ENCODE measurements at places on chromosomes 3 and 15.

DNA sequence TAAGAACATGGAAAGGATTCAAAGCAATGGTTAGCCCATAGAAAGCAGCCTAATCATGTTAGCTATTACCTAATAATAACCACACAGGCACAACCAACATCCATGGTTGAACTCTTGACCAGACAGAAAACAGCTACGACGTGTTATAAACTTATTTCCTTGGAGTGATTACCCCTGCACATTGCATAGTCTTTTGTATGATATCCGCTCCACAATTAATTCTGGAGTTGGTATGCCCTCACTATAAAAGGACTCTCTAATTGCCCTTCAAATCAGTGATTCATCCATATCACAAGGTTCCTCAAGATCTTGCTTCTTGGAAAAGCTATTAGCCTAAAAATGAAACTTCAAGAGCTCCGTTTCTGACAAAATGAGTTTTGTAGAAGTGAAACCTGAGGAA, 117.9 kb downstream of the SYNPR start:
- no peak for DNase-seq

DNA sequence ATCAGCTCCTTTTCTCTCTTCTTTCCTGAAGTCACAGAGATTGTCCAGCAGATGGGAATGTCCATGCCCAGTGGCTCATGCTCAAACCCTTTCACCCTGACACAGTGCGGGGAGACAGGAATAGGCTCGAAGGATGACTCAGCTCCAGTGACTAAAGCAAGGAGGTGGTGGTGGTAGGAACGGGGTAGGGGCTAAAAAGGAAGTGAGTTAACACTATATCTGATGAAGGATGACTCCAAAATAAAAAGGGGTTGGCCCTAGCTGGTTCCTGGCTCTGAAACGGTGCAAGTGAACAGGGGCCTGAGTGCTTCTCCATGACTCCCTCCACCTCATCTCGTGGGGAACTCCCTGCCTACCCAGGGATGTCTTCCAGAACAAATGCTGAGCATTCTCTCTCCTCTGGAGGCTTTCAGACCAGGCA, 167.4 kb upstream of the LPP start:
- no peak for DNase-seq

- DNase-seq, result no peak
Measured at GRCh38 chr3:70919661-70920060, 607.2 kb upstream of the MDFIC2 start.

GRCh38 chr3:11995120-11995519, 9.1 kb upstream of the SYN2 start:
- no peak for DNase-seq

DNA sequence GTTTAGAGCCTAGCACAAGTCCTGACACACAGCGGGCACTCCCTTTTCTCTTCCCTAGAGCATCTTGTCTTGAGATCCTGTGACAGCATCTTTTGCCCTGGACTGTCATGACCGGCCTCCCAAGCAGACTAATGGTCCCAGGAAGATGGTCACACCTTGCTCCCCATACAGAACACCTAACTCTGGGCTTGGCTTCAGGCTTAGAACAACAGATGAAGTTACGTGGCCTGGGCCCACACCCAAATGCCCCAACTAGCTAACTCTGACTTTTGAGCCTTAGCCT, 781 bp upstream of the IP6K1 start:
- DNase-seq, result no peak

- no peak for DNase-seq
Measured at GRCh38 chr3:128353991-128354687, 112.6 kb downstream of the DNAJB8 start.

DNA sequence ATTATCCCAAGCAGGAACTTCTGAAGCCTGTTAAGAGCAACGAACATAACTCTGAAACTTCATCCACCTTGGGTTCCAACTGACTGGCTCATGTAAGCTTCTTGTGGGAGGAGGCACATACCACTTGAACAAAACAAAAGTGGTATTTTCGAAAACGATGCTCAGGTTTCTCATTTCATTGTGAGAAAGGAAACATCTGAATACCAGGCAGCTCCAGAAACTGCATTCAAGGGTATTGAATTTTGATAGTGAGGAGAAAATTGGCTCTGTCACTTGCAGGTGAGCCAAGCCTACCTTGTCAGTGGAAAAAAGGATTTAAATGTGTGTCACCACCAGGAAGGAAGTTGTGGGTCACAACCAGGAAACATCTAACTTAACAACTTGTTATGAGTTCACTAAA, 218.1 kb upstream of the SATB1 start:
- DNase-seq, result no peak

DNA sequence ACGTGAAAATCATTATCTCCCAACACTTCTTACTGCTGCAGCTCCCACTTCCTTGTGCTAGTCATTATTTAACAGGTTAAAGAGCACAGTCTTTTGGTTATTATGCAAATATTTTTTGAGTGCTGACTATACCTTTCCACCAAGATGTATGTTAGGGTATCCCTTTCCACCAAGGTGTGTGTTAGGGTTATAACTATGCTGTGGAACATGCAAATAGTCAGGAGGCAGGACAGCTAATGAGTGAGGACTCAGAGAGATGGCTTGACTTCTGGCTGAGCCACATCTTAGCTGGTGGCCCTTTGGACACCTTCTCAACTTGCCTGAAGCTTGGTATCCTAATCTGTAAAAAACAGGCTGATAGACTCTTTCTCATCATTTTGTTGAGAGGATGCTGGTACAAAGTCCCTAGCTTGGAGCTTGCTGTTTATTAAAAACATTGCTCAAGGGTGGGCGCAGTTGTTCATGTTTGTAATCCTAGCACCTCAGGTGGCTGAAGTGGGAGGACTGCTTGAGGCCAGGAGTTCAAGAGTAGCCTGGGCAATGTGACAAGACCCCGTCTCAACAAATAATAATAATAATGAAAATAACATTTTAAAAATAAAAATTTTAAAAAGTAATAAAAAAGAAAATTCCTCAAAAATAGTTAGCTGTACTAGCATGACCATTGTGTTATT, 160.5 kb upstream of the ADAMTS9 start:
- DNase-seq, result no peak

DNA sequence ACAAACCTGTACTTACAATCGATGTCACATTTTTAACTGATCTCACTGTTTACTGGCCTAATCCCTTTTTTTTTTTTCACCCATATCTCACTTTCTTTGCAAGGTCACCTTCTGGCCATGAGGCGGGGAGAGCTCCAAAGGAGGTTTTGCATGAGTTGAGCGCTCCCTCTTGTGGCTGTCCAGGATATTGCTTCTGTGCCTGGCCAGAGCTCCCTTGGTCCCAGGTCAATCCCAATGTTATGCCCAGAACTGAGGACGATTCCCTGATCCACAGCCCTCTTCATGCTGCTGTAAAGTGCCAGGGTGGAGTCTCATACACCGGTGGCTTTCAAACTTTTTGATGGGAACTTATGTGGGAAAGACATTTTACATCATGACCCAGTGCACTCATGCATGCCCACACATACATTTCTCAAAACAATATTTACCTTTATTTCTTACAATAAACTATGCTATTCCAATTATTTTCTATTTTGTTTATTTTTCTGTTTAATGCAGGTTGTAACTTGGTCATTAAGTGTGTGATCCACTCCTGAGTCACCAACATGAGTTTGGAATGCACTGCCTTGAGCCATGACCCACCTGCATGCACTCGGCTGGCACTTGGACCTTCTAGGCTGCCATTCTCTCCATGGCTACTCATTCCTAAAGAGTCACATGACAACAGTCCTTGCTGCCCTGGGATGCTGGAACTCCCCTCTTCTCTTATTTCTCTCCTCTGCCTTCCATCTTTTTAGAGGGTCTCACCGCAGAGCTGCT, 9.6 kb upstream of the SST start:
- DNase-seq, result peak; percentile 80

- no peak for DNase-seq
Measured at GRCh38 chr3:148090156-148090555, 607.5 kb upstream of the AGTR1 start.

GRCh38 chr3:32522682-32523081, 20.0 kb upstream of the CMTM6 start:
- no peak for DNase-seq

DNA sequence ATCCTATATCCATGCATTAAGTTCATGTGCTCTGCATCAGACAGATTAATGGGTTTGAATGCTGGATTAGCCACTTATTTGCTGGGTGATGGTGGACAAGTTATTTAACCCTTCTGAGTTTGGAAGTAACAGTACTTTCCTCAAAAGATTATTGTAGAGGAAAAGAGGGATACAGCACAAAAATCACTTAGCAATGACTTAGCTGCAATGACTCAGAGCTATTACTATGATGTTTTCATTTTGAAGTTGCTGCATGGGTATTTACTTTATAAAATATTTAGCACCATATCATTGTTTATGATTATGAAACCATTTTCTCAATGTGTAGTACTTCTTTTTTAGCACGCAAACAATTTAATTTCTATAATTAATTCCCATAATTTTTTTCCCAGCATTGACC, 248.4 kb downstream of the MYRIP start:
- DNase-seq, result no peak

- no peak for DNase-seq
Measured at GRCh38 chr3:129324855-129325254, 46.2 kb downstream of the HMCES start.

GRCh38 chr3:57556459-57557084, 498 bp downstream of the PDE12 start:
- peak; percentile 46 for DNase-seq

- no peak for DNase-seq
Measured at GRCh38 chr3:186277268-186277909, 84.6 kb downstream of the DGKG start.

- DNase-seq, result no peak
Measured at GRCh38 chr15:88014454-88015160, 241.9 kb downstream of the NTRK3 start.

DNA sequence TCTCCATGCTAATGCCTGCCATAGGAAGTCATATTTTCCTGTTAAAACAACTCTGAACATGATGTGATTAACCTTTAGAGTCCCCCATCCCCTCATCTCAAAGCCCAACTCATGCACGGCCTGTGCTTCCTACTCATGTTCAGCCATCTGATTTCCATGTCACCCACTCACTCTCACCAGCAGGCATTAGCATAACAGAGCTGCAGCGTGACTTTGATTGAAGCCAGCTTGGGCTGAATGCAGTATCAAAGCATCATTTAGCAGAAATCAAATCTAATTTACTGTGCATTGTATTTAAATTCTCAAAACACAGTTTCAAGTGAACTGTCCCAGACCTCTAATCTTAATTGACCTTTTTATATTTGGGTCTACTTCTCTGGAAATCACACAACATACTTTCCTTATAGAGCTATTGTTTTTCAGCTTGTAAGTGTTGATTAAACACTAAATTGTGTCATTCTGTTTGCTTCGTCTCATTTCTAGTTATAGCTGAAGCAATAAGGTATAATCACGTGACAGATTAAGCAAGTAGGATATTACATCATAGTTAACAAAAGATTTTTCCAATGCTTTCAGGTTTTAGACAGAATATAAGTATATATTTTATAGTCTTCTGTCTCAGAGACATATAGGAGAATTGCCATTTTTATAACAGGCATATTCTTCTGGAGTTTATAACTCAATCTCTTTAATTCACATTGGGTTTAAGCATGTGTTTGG, 501.5 kb downstream of the ROBO2 start:
- DNase-seq, result no peak

GRCh38 chr3:175746308-175746707, 887.2 kb downstream of the NAALADL2 start:
- no peak for DNase-seq

- no peak for DNase-seq
Measured at GRCh38 chr3:60643831-60644230, 607.4 kb downstream of the FHIT start.

- no peak for DNase-seq
Measured at GRCh38 chr15:79244876-79245275, 37.6 kb upstream of the ANKRD34C start.

DNA sequence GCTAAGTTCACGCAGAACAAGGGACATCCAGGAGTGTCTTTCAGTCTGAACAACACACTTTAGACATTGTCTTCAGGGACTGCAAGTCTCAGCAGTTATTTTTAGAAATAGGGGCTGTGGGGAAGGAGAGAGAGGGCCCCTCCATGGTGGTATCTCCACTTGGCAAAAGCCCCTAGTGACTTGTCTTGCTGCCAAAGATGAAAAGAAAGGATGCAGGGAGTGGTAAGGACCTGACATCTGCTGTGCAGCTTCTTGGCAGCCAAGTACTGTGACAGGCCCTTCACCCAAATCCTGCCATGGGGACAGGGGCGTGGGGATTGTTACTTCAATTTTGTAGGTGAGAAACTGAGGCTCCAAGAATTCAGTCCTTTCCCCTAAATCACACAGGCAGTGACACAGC, 21.0 kb upstream of the SEMA6D start:
- no peak for DNase-seq

- no peak for DNase-seq
Measured at GRCh38 chr3:108804437-108804836, 18.1 kb upstream of the TRAT1 start.

GRCh38 chr3:186997473-186997939, 67.2 kb downstream of the ST6GAL1 start:
- no peak for DNase-seq

DNA sequence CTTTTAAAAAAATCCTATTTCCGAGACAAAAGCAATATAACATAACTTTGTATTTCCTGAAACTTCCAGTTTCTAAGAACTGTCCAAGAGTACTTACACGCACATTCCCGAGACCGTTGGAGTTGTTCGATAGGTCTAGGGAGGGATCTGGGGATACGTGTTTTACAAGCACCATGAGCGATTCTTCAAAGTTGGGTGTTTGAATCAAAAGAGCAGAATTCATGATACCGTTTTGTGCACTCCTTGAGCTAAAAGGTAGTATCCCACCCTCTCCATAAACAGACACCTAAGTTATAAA, 700 bp upstream of the EDEM1 start:
- no peak for DNase-seq

GRCh38 chr3:195177422-195178123, 93.4 kb downstream of the XXYLT1 start:
- no peak for DNase-seq

GRCh38 chr3:114727373-114727772, 419.7 kb downstream of the ZBTB20 start:
- DNase-seq, result no peak

- DNase-seq, result no peak
Measured at GRCh38 chr3:33473813-33474212, 33.6 kb upstream of the UBP1 start.

- peak; percentile 35 for DNase-seq
Measured at GRCh38 chr3:71066356-71066755, 517.2 kb downstream of the FOXP1 start.

- DNase-seq, result no peak
Measured at GRCh38 chr15:57698991-57699390, 7.5 kb upstream of the POLR2M start.

GRCh38 chr3:156148946-156149381, 28.6 kb downstream of the KCNAB1 start:
- DNase-seq, result no peak
